Pons (tissue), 1 donor: ENCODE measurements at places on chromosomes 4 and X.
A peak's percentile ranks its signal among the peaks of the same experiment; 100 is the strongest.

DNA sequence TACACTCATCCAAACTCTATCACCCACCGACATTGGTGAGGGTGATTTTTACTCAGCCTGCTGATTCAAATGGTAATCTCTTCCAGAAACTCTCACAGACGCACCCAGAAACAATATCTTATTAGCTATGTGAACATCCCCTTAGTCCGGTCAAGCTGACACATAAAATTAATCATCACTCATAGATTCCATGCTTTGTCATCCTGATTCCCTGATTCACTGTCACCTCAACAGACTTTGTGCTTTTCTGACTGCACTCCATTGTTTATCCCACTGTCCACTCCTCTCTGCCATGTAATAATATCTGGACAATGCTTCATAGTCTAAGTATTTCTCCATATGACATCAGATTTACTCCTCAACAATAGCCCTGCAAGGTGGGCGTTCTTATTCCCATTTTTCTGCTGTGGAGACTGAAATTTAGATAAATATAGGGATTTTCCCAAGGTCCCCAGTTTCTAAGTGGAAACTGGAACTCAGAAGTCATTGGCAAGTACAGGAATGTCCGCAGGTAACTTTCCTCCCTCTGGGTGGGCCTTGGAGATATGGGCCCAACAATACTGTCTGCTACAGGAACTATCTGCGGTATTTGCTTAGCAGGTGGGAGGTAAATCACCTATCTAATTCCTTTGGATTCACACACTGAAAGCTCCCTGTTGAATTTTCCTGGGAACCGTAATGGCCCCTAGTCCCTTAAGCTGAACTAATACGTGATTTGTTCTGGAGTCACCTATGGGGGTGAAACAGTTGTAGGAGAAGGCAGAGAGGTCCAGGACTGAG is 228.6 kb upstream of the BCOR start:
- no peak for DNase-seq

- DNase-seq, result no peak
Measured at GRCh38 chr4:187811591-187811990, 184.0 kb upstream of the ZFP42 start.

DNA sequence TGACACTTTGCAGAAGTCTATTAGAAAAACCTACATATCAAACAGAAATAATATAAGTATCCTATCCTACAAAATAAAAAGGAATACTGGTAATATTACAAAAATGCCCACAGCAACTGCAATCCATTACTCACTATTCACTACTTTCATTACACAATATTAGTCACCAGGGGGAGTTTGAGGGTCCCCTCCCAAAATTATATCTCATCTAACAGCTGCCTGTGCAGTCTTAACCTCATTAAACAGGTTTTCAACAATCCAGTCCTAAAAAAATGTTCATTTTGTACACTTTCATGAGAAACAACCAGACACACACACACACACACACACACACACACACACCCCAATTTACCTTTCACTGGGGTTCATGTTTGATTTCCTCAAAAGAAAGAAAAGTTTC is 2.9 kb downstream of the CLOCK start:
- DNase-seq, result no peak

GRCh38 chr4:3523628-3524221 is 8.5 kb downstream of the LRPAP1 start:
- DNase-seq, result no peak

- DNase-seq, result no peak
Measured at GRCh38 chr4:2245057-2245786, 3.3 kb upstream of the HAUS3 start.

DNA sequence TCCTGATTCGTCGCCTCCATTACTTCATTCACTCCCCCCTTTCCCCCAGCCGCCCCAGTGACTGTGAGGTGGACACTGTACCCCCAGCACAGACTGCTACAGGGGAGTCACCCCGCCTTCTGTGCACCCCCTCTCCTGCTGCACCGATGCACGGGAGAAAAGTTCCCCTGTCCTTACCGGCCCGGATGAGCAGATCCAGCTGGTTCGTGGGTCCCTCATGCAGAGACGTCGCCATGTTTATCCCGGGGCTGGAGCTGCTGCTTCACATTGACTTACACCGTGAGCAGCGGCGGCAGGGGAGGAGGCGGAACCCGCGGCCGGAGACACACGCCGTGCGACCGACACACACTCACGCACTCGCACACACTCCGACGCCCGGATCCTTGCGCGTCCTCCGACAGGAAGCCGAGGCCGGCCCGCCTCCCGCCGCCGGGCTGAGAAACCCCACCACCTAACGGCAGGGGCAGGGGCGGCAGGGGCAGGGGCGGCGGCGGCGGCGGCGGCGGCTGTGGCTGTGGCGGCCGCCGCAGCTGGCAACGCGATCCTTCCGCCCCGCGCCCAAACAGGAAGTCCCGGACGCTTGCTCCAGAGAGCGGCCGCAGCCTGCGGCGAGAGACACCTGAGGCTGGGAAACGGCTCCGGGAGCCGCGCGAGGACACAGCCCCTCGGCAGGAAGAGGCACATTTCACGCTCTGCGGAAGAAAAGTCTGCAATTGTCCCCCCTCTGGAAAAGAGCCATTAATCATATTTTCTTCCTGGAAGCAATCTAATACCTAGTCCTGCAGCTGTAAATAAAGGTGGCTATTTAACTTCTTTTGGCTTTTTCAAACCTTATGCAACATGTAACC is 68.6 kb downstream of the NOCT start:
- DNase-seq, result peak; percentile 73

- DNase-seq, result no peak
Measured at GRCh38 chr4:152118819-152119553, 358.2 kb upstream of the GATB start.

GRCh38 chr4:106773076-106773905 is 262.8 kb downstream of the DKK2 start:
- no peak for DNase-seq

DNA sequence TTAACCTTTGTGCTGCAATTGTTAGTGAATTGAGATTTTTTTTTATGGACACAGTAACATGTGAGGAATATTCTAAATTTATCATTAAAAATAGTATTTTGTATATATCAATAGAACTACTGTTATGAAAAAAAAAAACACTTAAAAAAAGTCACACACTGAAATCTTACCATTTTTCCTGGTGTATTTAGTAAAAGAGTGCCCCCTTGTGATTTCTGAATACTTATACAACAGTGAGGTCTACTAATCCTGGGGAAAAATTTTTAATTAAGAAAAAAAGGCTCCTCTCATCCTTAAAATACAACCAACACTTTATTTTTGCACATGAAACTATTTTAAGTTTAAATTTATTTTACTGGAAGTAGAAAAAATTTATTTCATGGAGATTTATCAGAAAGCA is 56.4 kb upstream of the SPOCK3 start:
- DNase-seq, result peak; percentile 74

DNA sequence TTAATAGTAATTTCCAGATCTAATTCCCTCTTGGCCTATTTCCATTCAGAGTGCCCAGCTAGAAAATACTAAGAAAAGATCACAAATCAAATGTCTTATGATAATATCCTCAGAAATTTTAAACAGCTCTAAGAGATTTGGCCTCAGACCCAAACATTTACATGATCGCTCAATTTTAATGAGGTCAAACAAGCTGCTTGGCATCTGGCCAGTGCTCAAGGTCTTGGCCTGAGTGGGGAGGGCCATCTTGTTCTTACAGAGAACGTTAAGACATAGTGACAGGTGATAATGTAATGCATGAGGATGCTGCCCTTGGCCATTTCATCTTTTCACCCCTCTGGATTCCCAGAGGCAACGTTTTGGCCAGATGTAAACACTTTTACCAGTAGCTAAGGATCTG is 159.2 kb upstream of the SLC7A11 start:
- DNase-seq, result peak; percentile 22

- no peak for DNase-seq
Measured at GRCh38 chrX:13427441-13428052, 107.7 kb upstream of the ATXN3L start.

DNA sequence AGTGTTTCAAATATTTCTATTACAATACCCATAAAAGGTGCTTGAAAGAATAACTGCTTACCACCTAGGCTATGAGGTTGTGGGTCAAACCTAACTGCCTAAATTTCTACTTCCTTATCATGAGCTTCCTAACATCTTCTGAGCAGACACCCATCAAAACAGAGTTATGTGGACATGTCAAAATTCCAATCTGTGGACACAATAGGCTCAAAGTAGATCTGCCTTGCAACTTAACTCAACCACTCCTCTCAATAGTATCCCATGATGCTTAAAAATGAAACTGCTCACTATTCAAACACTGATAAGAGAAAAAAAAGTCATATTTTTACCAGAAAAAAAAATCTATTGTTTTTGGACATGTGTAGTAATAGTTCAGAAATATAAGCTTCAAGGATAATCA is 462.7 kb downstream of the INPP4B start:
- DNase-seq, result no peak

- DNase-seq, result no peak
Measured at GRCh38 chr4:153419673-153420278, 46.4 kb upstream of the TMEM131L start.

GRCh38 chr4:145189981-145190380 is 9.6 kb upstream of the OTUD4 start:
- no peak for DNase-seq

GRCh38 chr4:1773754-1774153 is 19.3 kb upstream of the FGFR3 start:
- DNase-seq, result no peak

DNA sequence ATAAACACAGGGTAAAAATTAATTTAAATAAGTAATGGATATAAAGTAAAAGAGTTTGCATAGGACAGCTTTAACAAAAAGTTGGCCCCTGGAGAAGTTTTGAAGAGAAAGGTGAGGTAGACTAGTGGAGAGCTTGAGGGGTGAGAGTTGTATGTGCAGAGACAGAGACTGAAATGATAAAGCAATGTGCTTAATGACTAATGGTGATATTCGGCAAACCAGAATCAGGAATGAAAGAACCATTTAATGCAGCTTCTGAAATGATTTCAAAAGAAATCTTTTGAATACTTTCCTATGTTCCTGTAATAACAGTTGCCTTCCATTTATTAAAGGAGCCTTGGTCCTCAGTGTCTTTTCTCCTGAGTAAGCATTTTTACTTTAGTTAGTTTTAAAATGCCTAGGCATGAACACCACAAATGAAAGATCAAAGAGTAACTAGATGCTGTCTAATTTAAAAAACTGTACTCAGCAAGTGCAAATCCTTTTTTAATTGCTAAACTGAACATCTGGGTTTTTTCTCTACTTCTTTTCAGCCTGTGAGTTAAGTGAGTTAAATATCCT is 28.5 kb downstream of the CAMK2D start:
- no peak for DNase-seq

DNA sequence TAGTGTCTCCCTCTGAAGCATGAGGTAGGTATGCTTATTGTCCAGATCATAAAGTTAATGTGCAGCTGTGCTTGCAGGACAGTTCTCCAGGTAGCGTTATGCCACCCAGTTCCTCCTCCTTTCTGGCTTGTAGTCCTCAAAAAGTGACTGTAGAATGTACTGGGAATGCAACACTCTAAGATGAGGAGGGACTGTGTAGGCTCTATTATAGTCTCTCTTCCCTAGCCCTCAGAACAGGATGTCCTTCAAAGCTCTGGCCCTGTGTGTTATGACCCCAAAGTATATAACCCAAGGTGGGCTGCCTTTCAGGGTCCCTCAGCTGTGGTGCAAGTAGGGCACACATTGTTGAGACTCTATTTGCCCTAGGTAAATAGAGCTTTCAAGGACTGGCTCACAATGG is 20.8 kb upstream of the MANBA start:
- DNase-seq, result no peak
